ENCODE measurements at places on chromosomes 11 and 22. TPM values are rescaled to one million over a fixed set of nuclear protein-coding genes. Genes with fewer than 3 reads are reported as not detected.
A peak's percentile ranks its signal among the peaks of the same experiment; 100 is the strongest.

DNA sequence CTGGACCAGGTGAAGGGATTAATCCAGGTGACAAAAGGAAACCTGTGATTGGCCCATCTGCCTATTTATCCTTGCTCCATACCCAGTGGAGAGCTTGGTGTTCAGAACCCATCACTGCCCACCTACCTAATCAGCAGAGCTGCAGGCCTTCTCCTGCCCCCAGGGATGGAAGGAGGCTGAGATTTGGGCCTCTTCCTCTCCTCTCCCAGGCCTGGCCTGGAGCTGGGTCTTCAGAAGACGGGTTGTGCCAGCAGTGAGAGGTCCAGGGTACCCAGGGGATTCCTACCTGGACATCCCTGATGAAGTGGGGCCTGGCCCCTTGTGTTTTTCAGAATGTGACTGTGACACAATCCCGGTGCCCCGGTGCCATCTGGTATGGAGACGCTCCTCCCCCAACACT lies 80.3 kb upstream of the MYOD1 start:
- H3K27me3 ChIP-seq = peaks cover 5% of the 10 kb centered on the region
- no peak for DNase-seq
- peaks cover 8% of the 10 kb centered on the region for H3K36me3 ChIP-seq

- H3K36me3 ChIP-seq = peaks cover 4% of the 10 kb centered on the region
- no peaks in the 10 kb centered on the region for H3K4me1 ChIP-seq
- DNase-seq = no peak
- H3K27me3 ChIP-seq = peaks cover 4% of the 10 kb centered on the region
- no peak within 1 kb of the TSS for H3K4me3 ChIP-seq
- no peak within 1 kb of the TSS for H3K27ac ChIP-seq
Observed at GRCh38 chr11:118679483-118679882, at the start of gene TREH. TREH (minus strand) TSS chr11:118679650; CDS start chr11:118679627, 23 bp downstream.

GRCh38 chr11:93870616-93871015 lies 20.2 kb upstream of the VSTM5 start:
- no peak overlapping the region for H3K4me3 ChIP-seq
- DNase-seq = no peak
- no peaks in the 10 kb centered on the region for H3K27me3 ChIP-seq
- no peak overlapping the region for H3K27ac ChIP-seq
- H3K4me1 ChIP-seq = no peaks in the 10 kb centered on the region

DNA sequence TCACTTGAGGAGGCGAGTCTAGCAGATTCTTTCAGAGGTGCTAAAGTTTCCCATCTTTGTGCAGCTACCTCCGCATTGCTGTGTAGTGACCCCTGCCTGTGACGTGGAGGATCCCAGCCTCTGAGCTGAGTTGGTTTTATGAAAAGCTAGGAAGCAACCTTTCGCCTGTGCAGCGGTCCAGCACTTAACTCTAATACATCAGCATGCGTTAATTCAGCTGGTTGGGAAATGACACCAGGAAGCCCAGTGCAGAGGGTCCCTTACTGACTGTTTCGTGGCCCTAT lies 8.9 kb upstream of the SAMM50 start:
- no peak overlapping the region for H3K4me3 ChIP-seq
- H3K4me1 ChIP-seq = no peaks in the 10 kb centered on the region
- peaks cover 3% of the 10 kb centered on the region for H3K27me3 ChIP-seq
- H3K36me3 ChIP-seq = peaks cover 15% of the 10 kb centered on the region

GRCh38 chr11:135073381-135073780 lies 661.3 kb upstream of the B3GAT1 start:
- H3K27me3 ChIP-seq = peaks cover 8% of the 10 kb centered on the region
- H3K36me3 ChIP-seq = no peaks in the 10 kb centered on the region
- H3K4me1 ChIP-seq = peaks cover 10% of the 10 kb centered on the region
- no peak for DNase-seq
- H3K4me3 ChIP-seq = no peak overlapping the region

- no peak overlapping the region for H3K27ac ChIP-seq
- DNase-seq = no peak
- H3K4me1 ChIP-seq = peaks cover 4% of the 10 kb centered on the region
- peaks cover 4% of the 10 kb centered on the region for H3K36me3 ChIP-seq
Observed at GRCh38 chr11:13008061-13008435, 1.1 kb upstream of the RASSF10 start.

DNA sequence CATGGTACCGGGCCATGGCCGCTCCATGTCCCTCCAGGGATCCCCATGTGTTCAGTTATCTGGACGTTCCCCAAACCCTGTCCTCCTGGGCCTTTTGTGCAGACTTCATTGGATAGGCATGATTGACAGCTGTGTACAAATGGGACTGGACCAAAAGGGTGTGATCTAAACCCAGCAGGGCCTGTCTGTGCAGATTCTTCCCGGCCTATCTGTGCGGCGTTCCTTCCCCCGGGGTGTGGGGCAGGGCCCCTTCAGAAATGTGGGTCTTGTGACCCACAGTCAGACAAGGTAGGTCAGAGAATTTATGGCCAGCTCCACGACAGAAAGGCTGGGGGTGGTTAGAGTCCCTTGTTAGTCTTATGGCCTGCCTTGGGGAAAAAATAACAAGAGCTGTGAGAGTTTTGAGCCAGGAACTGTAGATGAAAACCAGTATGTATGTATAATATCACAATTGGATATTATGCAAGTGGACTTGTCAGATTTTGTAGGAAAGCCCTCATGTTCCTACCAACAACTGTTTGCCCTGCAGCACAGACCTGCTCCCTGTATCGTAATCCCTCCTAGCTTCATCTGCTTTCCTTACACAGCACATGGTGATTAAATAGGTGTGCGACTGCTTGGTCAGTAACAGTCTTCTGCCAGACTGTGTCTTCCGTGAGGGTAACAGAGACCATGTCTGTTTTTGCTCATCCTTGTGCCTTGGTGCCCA lies 31.7 kb downstream of the AP2A2 start:
- peak overlapping the region; percentile 55 for H3K27ac ChIP-seq
- H3K4me3 ChIP-seq = no peak overlapping the region
- peaks cover 52% of the 10 kb centered on the region for H3K4me1 ChIP-seq
- no peak for DNase-seq

DNA sequence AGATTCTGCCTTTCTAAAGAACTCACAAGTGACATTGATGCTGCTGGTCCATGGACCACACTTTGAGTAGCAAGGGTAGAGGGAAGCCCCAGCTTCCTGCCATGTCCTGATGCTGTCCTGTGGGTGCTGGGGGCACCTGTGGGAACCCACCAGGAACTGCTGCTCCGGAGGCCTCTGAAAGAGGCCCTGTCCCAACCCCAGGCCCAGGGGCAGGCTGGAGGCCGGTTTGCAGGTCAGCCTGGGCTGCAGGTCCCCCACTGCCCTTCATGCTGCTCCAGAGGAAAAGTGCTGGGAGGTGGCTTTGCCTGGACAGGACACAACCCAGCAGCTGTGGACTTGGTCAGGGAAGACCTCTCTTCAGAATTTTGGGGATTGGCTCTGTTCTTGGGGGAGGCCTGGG lies 44.8 kb upstream of the SLC22A12 start:
- H3K4me3 ChIP-seq = no peak overlapping the region
- H3K27ac ChIP-seq = no peak overlapping the region
- H3K4me1 ChIP-seq = no peaks in the 10 kb centered on the region

- no peak overlapping the region for H3K27ac ChIP-seq
- no peaks in the 10 kb centered on the region for H3K27me3 ChIP-seq
- H3K36me3 ChIP-seq = no peaks in the 10 kb centered on the region
- no peak overlapping the region for H3K4me3 ChIP-seq
Observed at GRCh38 chr11:7381937-7382336, 103.4 kb upstream of the OLFML1 start.

- no peak for DNase-seq
- no peaks in the 10 kb centered on the region for H3K36me3 ChIP-seq
- no peak overlapping the region for H3K4me3 ChIP-seq
- H3K4me1 ChIP-seq = peaks cover 4% of the 10 kb centered on the region
- H3K27ac ChIP-seq = no peak overlapping the region
- H3K27me3 ChIP-seq = peaks cover 5% of the 10 kb centered on the region
Observed at GRCh38 chr11:132335311-132335710, 964.9 kb downstream of the NTM start.

DNA sequence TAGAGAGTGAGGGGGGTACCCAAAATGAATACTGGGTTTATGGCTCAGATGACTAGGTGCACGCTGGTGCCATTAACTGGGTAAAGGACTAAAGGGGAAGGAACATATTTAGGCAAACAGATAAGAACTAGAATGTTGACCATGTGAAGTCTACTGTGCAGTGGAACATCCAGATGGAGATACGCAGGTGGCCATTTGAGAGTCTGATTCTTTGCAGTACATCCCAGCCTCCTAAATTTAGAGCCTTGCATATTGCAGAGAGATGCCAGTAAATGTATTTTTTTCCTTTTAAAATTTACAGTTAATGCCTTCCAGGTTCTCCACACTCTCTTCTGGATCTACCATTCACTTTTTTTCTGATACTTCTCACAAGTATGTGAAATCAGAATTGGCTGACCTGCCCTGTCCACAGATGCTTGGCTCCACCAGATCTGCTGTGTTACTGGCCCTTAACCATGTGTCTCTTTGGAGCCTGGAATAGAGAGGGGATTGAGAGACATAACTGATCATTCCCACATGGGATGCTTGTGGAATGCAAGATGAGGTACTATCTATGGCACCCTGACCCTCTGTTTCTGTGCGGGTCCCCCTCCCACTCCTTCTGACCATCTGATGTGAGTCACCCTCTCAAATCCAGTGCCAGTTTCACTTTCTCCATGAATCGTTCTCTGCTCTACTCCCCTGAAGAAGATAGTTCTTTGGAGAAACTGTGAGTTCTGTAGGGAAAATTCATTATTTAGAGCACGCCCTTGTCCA lies 77.0 kb upstream of the NCAM1 start:
- H3K4me1 ChIP-seq = peaks cover 14% of the 10 kb centered on the region
- no peak overlapping the region for H3K4me3 ChIP-seq
- no peaks in the 10 kb centered on the region for H3K36me3 ChIP-seq
- no peaks in the 10 kb centered on the region for H3K27me3 ChIP-seq
- H3K27ac ChIP-seq = no peak overlapping the region

DNA sequence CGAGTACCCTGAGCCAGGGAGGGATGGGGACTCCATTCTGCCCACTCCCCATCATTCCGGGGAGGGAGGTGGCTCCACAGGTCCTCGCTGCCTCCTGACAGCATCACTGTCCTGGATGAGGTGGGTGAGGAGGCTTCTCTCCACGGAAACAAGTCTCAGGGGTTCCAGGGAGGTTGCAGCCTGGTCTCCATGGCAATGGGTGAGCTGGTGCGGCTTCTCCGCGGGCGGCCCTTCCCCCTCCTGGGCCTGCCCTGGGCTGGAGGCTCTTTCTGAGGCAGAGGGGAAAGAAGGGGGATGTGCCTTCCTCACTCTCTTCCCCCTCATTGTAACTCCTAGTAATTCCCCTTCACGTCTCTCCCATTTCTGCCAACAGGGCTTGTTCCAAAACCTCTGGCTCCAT lies 37.1 kb upstream of the PARVG start:
- no peak for DNase-seq
- H3K36me3 ChIP-seq = no peaks in the 10 kb centered on the region
- peaks cover 6% of the 10 kb centered on the region for H3K27me3 ChIP-seq
- no peak overlapping the region for H3K27ac ChIP-seq
- H3K4me1 ChIP-seq = peaks cover 27% of the 10 kb centered on the region
- H3K4me3 ChIP-seq = no peak overlapping the region

GRCh38 chr11:71066311-71066710 lies 186.1 kb downstream of the SHANK2 start:
- DNase-seq = no peak
- peaks cover 3% of the 10 kb centered on the region for H3K27me3 ChIP-seq
- H3K36me3 ChIP-seq = no peaks in the 10 kb centered on the region
- no peak overlapping the region for H3K4me3 ChIP-seq

DNA sequence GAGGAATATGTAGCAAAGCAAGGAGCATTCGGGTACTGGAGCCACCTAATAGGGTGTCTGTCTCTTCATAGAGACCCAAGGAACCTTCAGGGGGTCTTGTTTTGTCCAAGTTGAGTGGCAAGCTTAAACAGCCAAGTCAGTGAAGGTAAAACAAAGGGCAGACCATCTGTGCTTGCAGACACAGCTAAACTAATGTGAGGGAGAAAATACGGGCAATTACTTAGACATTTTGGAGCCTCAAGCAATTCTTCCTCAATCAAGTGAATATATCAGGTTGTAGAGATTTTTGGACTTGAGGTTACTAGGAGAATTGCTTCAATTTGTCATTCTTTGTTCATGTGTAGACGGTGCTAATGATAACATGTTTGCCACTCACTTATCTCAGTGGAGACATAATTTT lies 148.2 kb upstream of the ARHGAP20 start:
- H3K27me3 ChIP-seq = no peaks in the 10 kb centered on the region
- no peaks in the 10 kb centered on the region for H3K36me3 ChIP-seq
- DNase-seq = no peak
- H3K4me3 ChIP-seq = no peak overlapping the region

The HPS4 gene
- 55.1 TPM for total RNA-seq

The GUCY1A2 gene
- total RNA-seq = 20.3 TPM

The PTDSS2 gene
- total RNA-seq = 123 TPM

The CAPN5 gene
- 45.0 TPM for total RNA-seq

The MYEOV gene
- total RNA-seq = not detected
